ENCODE measurements at places on chromosomes 6 and 20.

GRCh38 chr6:120587381-120587780, 746.9 kb downstream of the TBC1D32 start:
- no peak for DNase-seq

- DNase-seq: no peak
Observed at GRCh38 chr20:52054123-52054522, 137.5 kb downstream of the ZFP64 start.

- DNase-seq: no peak
Observed at GRCh38 chr6:122717350-122717749, 62.2 kb upstream of the FABP7 start.

GRCh38 chr6:1044040-1044836, 267.7 kb upstream of the FOXQ1 start:
- no peak for DNase-seq

GRCh38 chr6:36979347-36979742, 6.7 kb downstream of the MTCH1 start:
- peak; percentile 33 for DNase-seq

- DNase-seq: peak; percentile 9
Observed at GRCh38 chr6:167739721-167740475, 86.8 kb upstream of the AFDN start.

DNA sequence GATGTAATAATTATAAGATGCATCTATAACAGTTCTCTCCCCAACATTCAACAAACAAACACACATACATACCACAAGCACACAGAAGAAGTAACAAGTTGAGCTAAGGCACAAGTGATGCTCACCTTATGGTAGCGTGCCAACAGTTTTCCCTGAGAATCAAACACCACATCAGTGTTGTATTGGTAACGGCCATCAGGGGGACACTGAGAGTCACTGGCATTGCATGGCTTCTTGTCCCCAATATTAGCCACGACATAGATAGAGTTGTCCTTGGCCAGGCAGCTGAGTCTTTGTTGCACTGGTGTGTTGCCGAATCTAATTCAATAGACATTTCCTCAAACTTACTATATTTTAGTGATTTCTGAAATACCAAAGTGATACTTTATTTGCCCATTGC, 14.8 kb upstream of the VNN1 start:
- DNase-seq: no peak

- no peak for DNase-seq
Observed at GRCh38 chr20:58238490-58238889, 10.0 kb upstream of the ANKRD60 start.

GRCh38 chr6:146526192-146526591, 17.4 kb upstream of the RAB32 start:
- no peak for DNase-seq

DNA sequence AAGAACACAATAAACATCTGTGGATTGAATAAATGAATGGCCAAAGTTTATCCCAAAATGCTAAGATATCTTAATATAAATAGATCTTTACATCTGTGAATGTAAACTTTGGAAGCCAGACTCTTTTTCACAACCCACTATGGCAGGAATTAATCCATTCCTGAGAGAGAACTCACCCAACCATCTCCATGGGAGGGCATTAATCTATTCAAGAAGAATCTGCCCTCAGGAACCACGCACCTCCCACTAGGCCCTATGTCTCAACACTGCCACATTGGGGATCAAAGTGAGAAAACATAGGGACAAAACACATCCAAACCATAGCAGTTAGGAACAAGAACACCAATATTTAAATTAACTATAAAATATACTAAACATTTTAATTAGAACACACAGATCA, 3.4 kb downstream of the UBE3D start:
- no peak for DNase-seq

- DNase-seq: no peak
Observed at GRCh38 chr6:147173675-147174308, 30.4 kb upstream of the STXBP5 start.

DNA sequence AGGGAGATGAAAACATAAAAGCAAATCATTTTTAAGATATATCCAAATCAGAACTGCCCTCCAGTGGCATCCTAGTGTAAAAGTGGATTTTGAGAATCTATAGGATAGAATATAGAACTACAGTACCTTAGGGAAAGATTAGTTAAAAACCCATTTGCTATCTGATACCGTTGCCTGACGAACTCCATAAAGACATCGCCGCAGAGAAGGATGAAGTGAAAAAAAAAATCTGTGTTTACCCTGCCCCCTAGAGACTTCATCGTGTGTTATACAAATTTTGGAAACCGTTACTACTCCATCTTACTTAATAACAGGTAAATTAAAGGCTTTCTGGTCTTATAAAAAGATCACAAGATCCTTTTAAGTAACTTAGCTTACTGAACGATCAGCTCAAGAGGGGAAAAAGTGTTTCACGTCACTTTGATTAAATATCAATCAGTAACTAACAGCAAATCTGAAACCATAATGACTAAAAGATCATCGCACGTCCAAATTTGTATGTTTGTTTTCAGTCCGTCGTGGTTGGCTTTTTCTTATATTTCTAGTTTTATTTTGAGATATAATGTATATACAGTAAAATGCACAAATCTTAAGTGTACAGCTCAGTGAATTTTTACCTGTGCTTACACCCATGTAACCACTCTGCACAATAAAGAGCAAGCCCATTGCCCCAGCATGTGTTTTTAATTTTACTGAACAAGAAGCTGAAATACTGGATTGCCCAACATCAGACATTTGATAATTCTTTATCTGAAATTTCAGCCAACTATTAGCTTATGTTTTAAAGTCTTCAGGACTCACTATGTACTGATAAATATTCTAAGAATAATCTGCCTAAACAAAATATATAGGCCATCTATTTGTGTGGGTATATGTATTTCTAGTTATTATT, 881 bp upstream of the MCM3 start:
- DNase-seq: no peak

DNA sequence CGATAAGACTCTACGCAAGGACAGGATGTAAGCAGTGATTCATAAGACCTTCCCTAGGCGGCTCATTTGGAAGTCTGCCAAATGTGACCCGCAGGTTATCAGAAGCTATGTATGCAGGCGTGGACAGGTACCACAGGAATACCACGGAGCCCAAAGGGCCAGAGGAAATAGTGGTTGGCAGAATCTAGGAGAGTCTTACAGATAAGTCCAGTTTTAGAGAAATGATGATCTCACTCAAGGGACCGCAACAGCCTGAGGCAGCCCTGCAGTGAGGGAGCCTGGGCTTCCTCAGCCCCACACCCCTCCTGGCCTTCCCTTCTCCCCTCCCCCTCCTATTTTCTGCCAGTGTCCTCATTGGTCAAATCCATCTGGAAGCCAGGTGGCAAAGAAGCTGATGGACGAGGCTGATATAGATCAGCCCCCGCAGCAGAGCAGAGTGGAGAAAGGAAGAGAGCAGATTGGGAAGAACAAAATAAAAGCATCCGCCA, 110.6 kb downstream of the FNDC1 start:
- no peak for DNase-seq

DNA sequence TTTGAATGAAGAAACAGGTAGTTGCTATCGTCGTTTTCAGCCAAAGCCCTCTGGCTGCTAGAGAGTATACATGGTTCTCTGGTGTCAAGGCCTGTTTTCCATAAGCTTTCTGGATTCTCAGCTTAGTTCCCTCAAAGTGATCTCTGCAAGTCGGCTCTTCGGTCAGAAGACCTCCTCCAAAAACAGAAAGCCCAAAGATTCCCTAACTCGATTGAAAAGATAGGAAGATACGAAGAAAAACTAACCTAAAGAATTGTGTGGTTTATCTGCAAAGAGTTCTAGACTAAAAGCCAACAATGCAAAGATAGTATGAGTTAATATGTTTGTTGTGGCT, 545 bp upstream of the ASCC3 start:
- no peak for DNase-seq

- DNase-seq: no peak
Observed at GRCh38 chr6:6878887-6879585, 228.7 kb upstream of the RREB1 start.

GRCh38 chr6:34300332-34300751, 51.5 kb upstream of the SMIM29 start:
- DNase-seq: no peak

GRCh38 chr20:58788896-58789544, 61.7 kb downstream of the GNAS-AS1 start:
- peak; percentile 1 for DNase-seq

DNA sequence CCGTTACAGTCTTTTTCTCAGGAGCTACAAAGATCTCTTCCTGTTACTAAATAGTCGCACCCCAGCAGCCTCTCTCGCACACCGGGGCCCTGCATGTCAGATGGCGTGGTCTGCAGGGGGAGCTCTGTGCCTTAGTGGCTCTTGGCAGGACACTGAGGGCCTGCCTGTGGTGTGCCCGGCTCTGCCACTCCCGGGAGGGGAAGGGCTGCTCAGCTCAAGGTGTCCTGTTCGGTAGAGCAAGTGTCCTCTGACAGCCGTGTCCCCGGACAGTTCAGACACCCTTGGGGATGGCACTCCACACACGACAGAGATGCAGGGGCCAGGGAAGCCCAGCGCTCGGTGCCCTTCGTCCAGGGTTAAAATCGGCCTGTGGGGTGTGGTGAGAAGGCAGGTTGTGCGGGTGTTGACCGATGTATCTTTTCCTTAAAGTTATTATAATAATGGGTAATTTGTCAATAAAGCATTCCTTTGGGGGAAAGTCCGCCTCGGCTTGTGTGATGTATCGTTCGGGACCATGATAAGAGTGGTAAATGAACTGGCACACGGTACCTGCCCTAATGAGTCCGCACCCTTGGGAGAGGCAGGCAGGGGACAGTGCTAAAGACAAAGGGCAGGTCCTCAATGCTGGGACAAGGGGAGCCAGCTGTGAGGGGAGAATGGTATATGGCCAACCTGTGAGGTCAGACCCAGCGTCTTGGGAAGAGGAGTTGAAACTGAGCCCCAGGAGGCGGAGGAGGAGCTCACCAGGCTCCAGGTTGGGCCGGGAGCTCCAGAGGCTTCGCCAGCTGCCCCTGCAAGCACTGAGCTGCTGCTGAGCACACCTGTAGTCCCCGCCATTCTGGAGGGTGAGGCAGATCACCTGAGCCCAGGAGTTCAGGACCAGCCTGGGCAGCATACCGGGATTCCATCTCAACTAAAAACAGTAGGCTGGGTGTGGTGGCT, 3.6 kb upstream of the DNAJC5 start:
- no peak for DNase-seq

GRCh38 chr6:9403736-9404135, 968.4 kb upstream of the SLC35B3 start:
- DNase-seq: no peak

DNA sequence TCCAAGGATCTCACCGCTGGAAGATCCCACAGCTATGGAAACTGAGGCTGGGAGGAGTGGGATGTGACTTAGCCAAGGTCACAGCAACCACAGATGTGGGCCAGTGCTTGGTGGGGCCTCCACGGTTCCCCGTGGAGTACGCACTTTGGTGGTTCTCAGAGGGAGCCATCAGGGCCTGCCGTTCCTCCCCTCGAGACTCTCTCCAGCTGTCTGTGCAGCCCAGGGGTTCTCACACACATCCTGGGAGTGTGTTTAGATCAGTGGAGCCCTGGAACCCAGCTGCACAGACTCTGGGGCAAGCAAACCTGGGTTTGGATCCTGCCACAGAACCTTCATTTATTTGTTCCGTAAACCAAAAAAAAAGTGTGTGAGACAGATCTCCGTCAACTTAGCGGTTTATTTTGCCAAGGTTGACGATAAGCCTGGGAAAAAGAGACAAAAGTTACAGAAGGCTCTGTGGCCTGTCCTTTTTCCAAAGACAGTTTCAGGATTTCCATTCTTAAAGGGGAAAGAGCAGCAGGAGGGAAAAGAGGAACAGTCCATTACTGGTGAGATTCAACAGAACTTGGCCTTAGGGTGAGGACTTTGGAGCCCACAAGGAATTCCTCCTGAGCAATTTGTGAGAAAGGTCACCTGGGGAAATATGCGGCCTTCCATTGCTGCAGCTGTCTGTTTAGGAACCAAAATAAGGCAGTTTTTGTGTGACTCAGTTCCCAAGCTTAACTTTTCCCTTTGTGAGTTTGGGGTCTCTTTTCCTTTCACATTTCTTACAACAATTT, 13.6 kb upstream of the MYMX start:
- no peak for DNase-seq

DNA sequence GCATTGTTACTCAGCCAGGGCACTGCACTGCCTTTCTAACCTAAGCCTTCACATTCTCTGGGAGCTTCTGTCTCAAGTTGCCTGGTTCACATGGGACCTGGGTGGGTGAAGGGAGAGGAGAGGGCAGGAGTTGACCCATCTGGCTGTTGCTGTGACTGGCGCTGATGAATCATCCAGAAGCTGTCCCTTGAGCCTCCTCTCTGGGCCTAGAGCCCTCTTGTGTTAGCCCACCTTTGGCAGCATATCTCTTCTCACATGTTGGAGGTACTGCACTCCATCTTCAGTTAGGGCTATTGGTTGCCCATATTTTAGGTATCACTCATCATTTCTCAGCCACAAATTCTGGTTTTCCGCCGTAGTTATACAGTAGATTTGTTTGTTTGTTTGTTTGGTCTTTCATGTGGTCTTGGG, 19.8 kb downstream of the XRN2 start:
- DNase-seq: no peak

Measured in CD4-positive, alpha-beta T cell treated with Interleukin-15 for 1 hour (primary cell).